Activated T-cell treated with anti-CD3 and anti-CD28 coated beads for 48 hours (primary cell): ENCODE measurements at places on chromosomes 16 and 17.
A peak's percentile ranks its signal among the peaks of the same experiment; 100 is the strongest.

GRCh38 chr17:63426917-63427308, 19.2 kb downstream of the CYB561 start:
- DNase-seq: no peak

DNA sequence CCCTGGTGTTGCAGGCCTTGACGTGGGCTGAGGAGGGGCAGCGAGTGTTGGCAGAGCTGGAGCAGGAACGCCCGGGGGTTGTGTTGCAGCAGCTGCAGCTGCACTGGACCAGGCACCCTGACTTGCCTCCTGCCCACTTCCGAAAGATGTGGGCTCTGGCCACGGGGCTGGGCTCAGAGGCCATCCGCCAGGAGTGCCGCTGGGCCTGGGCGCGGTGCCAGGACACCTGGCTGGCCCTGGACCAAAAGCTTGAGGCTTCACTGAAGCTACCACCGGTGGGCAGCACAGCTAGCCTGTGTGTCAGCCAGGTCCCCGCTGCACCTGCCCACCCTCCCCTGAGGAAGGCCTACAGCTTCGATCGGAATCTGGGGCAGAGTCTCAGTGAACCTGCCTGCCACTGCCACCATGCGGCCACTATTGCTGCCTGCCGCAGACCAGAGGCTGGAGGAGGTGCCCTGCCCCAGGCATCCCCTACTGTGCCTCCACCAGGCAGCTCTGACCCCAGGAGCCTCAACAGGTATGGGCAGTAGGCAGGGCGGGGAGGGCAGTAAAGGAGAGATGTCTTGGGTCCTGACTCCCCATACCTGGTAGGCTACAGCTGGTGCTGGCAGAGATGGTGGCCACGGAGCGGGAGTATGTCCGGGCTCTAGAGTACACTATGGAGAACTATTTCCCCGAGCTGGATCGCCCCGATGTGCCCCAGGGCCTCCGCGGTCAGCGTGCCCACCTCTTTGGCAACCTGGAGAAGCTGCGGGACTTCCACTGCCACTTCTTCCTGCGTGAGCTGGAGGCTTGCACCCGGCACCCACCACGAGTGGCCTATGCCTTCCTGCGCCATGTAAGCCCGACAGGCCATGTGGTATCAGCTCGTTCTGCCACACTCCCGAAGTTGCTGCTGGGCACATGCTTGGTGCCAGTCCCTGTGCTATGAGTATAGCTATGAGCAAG, 5.6 kb downstream of the PLEKHG4 start:
- DNase-seq: no peak

DNA sequence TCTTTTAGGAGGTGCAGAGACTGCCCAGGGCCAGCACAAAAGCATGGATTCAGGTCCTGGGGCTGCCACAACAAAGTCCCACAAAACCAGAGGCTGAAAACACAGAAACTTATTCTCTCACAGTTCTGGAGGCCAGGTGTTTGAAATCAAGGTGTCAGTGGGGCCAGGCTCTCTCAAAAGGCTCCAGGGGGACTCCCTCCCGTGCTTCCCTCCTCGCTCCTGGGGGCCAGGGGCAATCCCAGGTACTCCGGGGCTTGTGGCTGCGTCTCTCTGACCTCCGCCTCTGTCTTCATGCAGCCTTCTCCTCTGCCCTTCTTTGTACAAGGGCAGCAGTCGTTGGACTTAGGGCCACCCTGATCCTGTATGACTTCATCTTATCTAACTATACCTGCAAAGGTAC, 8.3 kb upstream of the RBFOX3 start:
- DNase-seq: no peak

GRCh38 chr16:48822431-48822830, 212.5 kb upstream of the N4BP1 start:
- DNase-seq: no peak

GRCh38 chr17:34443619-34444469, 80.8 kb upstream of the CCL1 start:
- DNase-seq: peak; percentile 3

GRCh38 chr17:35001549-35001948, 21.2 kb downstream of the LIG3 start:
- no peak for DNase-seq

- no peak for DNase-seq
Observed at GRCh38 chr17:19331543-19332245, 30.8 kb downstream of the B9D1 start.

DNA sequence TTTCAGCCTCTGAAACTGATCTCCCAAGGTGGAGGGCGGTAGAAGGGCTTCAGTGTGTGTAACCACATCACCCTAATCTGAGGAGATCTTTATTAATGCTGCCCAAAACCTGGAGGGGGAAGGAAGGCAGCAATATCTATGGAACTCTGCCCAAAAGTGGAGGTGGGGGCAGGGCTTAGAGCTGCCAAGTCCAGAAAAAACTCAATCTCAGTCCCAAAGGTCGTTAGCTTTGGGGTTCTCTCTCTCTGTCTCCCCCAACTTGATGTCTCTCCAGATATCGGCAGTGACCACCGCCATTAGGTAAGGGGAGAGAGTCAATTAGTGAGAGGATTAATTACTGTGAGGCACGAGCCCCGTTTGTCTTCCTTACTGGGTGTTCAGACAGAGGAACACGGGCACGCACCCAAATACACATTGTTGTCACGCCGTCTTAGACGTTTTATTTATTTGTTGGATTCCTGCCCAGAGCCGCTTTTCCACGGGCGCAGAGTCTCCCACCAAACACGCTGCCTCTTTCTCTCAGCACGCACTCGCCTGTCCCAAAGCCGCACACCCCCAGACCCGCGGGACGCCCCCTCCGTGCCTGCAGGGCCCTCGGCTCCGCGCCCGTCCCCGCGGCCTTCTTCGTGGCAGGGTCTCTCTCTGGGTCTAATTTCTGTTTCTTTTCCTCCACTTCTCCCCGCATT, 5.4 kb upstream of the LHX1 start:
- no peak for DNase-seq

DNA sequence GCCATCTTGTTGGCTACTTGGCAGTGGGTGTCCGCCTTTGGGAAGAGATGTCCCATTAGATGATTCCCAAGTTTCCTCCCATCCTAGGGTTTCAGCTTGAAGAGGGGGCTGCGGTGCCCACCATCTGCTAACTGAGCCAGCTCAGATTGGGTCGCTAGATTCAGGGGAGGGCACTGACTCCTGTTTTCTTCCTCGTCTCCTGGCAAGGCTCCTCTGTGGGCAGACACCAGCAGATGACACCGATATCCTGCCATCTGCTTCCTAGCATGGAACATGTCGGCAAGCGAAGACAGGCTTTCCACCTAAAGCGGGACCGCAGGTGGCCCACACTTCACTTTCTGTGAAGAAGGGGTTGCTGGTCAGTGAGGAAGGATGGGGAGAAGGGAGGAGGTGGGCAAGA, 27.3 kb downstream of the C17orf75 start:
- DNase-seq: no peak
